ENCODE measurements at places on chromosomes 7 and 10.

DNA sequence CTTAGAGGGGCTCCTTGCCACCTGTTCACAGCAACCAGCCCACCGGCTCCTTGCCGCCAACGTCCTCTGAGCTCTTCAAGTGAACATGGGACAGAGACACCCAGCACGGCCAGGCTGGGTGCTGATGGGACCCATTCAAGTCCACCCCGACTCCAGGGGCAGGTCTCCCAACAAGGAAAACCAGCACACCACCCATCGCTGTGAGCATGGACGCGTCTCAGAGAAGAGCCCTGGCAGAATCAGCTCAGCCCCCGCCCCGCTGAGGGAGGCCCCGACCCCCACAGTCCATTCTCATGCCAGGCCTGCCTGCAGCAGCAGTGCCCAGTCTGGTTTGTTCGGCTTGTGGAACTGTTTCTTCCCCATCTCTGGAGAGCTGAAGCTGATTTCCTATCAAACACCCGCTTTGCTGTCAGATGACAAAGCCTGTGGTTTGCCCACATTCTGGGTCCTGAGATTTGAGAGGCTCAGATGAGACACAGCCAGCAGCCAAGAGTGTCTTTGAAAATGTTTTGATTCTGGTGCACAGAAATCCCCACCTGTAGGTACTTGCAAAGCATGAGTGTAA is 216.6 kb downstream of the ZMYND11 start:
- DNase-seq: no peak

DNA sequence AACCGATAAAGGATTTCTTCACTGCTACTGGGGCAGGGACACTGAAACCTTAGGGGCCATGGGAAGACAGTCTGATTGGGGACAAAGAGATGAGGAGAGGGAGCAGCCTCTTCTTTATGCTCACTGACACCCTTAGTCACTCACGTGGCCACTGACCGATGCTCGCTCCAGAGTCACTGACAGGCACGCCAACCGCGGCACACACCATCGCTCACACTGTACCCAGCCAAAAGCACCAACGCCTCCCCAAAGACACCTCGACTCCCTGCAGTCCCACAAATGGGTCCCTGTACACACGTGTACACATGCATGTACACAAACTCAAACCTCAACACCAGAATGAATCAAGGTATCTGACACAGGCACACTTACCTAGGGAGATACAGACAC is 35.3 kb upstream of the SLF2 start:
- no peak for DNase-seq

DNA sequence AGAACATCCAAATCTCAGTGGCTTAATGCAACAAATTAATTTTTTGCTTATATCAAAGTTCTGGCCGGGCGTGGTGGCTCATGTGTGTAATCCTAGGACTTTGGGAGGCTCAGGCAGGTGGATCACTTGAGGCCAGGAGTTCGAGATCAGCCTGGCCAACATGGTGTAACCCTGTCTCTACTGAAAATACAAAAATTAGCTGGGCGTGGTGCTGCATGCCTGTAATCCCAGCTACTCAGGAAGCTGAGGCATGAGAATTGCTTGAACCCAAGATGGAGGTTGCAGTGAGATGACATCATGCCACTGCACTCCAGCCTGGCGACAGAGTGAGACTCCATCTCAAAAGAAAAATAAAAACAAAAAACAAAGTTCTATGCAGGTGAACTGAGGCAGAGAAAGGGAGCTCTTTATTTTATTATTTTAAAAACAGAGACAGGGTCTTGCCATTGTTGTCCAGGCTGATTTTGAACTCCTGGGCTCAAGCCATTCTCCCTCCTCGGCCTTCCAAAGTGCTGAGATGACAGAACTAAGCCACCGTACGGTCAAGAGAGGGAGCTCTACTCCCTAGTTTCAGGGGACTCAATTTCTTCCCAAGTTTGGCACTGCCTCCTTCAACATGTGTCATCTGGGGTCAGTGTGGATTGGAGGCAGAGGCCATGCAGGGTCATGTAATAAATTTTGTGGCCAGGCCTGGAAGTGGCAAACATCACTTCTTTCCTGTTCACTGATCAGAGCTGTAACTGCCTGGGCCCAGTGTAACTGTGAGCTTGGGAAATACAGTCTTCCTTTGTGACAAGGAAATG is 2.4 kb downstream of the ADCK2 start:
- DNase-seq: no peak

DNA sequence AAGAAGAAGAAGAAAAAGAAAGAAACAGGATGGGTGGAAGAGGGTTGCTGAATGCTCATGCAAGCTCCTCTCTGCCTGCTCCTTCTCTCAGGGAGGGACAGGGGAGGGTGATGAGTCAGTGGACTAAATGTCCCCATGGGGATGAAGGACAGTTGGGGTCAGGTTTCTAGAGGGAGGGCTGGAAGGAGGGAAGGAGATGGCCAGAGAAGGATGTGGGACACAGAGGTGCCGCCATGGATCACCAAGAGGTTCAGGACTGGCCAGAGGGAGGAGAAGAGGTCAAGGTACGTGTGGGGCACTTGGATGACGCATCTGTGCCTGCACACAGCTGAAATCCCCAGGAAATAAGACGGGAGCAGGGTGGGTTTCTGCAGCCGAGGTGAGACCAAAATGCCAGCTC is 88.9 kb upstream of the GTF2I start:
- no peak for DNase-seq

DNA sequence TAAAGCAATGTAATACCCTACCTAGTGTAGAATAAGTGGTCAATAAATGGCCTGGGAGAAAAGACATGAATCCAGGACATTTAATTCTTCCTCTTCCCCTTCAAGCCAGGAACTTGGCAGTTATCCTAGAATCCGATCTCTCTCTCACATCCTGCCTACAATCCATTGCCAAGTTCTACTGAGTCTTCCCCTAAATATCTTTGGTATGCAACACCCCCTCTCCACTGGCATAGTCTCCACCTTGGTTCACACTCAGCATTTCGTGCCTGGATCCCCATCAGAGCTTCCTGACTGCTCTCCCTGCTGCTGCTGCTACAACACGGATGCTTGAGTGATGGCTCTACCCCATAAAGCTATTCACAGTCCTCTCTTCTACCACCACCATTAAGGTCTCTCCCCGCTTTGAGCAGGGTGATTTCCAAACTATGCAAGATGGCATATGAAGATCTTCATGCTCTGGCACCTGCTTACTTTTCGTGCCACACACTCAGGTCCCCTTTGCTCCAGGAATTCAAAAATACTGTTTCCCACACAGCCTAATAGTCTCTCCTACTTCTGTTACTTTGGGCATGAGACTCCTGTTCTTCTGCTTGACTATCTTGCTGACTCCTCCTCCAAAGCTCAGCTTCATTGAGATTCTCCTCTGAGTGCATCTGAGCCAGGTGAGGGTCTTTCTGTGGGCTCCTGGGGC is 4.8 kb downstream of the ANK3 start:
- no peak for DNase-seq

DNA sequence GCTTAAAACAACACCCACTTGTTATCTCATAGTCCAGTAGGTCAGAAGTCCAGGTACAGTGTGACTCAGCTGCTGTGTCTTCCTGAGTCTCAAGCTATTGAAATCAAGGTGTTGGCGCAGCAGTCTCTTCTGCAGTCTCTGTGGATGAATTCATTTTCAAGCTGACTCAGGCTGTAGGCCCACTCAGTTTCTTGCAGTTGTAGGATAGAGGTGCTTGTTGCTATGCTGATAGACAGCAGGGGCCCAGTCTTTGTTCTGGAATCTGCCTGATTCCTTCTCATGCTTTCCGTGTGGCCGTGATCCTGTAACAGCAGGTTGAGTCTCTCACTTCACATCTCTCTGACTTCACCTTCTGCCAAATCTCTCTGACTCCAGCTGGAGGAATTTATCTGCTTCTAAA is 400.4 kb upstream of the POM121L12 start:
- DNase-seq: no peak

DNA sequence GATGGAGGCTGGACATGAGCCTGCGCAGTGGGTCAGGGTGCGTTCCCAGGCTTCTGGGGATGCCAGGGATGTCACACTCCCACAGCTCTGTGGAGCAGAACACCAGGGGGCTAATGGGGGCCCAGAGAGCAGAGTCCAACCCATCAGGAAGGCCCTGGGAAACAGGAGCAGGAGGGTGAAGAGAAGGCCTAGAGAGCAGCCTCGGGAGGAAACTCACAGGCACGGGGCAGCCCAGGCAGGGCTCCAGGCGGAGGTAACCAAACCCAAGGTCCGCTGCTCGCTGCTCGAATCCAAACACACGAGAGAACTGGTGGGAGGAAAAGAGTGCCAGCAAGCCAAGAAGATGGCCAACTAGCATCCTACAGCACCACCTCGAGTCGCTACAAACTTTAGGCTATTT is 130.7 kb upstream of the LANCL2 start:
- DNase-seq: no peak

GRCh38 chr7:7182156-7183060 is at the start of gene C1GALT1:
Gene C1GALT1 (plus strand): TSS chr7:7182544. CDS start chr7:7234320, 51,776 bp downstream.
- peak; percentile 93 for DNase-seq

- no peak for DNase-seq
Measured at GRCh38 chr10:12193193-12193592, 2.5 kb downstream of the NUDT5 start.

- DNase-seq: no peak
Measured at GRCh38 chr10:31819391-31819820, 109.2 kb downstream of the ARHGAP12 start.

GRCh38 chr10:22539579-22540298 is 174.6 kb downstream of the PIP4K2A start:
- no peak for DNase-seq

DNA sequence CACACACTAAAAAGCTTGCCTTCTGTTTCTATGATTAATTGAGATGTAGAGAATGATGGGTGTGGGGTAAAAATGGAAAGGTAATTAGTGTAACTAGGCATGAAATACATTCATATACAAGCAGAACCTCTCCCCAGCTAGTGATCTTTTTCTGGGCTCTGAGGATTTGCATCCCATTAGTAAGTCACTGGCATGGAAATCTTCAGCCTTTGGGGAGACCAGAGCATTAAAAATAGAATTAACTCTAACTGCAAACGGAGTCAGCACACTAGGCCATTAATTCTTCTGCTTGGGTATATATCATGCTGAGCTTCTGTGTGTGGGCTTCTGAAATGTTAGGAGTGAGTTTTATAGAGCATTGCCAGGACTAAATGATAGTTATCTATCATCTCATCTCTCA is 128.9 kb downstream of the HDAC9 start:
- DNase-seq: no peak

GRCh38 chr10:80489371-80490112 is 35.4 kb downstream of the TSPAN14 start:
- DNase-seq: no peak

DNA sequence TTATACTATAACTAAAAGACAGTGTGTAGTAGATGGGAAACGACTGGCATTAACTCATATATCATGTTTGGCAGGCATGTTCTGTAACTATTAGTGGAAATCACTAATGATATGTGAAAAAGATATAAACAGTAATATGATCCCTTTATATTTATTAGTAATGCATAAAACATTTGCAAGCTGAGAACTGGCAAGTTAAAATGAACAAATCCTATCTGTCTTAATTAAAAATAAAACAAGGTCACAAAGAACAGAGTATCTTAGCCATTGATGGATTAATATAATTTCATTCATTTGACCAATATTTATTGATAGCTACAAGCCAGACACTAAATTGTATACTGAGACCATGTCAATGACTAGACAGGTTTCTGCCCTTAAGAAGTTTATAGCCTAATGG is 154.5 kb downstream of the CRPPA start:
- DNase-seq: no peak

DNA sequence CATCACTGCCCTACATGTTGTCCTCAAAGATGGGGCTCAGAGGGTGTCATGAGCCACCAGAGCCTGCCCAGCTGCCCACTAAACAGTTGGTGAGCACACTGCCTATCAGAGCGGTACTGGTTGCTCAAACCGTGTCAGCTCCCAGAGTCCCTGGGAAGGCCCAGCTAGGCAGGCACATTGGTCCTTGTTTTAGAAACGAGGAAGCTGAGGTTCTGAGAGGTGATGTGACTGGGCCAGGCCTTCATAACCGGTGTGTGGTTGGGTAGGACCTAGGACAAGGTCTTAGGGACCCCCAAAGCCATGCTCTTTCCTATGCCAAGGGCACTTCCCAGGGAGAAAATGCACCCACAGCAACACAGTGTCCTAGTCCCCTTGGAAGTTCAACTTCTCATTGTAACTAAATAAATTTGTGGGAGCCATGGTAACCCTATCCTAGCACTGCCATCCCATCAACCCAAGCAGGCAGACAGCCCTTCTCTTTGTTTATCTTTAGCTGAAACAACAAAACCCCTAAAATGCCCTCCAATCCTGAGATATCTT is 174.7 kb upstream of the PDE1C start:
- no peak for DNase-seq

GRCh38 chr10:57119684-57120083 is 758.6 kb upstream of the ZWINT start:
- DNase-seq: no peak

- no peak for DNase-seq
Measured at GRCh38 chr7:18565337-18565736, 69.8 kb downstream of the HDAC9 start.

GRCh38 chr7:229184-229964 is 37.0 kb downstream of the FAM20C start:
- no peak for DNase-seq

DNA sequence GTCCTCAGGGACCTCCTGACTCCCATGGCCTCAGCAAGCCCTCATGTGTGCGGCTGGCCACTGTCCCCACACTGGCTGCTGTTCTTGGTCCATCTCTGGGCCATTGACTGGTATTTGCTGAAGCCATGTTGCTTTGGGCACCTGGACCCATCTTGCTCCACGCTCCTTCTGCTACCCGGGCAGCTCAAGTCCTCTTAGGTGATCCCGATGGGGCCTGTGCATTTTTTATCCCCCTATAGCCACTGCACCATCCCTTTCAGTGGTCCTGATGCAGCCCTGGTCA is 16.7 kb downstream of the RAMP3 start:
- DNase-seq: no peak

DNA sequence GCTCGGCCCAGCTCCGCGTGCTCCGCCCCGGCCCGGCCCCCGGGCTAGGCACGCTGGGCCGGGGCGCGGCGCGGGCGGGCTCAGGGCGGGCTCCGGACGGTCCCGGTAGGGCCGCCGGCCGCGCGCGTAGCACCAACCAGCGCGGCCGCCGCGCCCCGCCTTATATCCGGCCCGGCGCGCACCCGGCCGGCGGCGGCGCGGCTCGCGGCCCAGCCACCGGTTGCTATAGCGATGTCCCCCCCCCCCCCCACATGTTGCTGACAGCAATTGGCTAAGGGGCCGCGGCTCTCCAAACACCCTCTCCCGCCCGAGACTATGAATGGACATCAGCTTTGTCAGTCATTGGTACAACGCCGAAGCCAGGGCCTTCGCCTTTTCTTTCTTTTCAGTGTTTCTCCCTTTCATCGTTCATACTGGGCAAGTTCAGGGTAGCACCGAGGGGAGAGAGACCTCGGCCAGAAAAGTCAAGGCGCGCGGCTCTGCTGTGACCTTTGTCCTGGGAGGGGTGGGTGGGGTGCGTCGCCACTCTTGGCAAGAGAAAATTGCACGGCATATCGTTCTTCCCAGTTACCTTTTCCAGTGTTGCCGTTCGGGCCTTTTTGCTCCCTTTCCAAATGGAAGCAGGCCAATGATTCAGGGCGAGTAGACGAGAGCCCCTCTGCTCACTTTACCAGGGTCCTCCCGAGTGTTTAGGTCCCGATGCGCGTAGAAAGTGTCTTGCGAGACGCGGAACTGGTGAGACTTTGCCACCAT is 354.2 kb downstream of the DNAJB6 start:
- no peak for DNase-seq
